ENCODE measurements at places on chromosomes 5 and 9.

GRCh38 chr9:133959966-133960567 lies 32.1 kb downstream of the VAV2 start:
- DNase-seq = peak; percentile 28

GRCh38 chr9:113536483-113537228 lies 73.1 kb downstream of the RGS3 start:
- DNase-seq = peak; percentile 68

GRCh38 chr9:70526902-70527301 lies 112.4 kb upstream of the KLF9 start:
- DNase-seq = no peak

- no peak for DNase-seq
These were observed 92.9 kb downstream of the DRD1 start for GRCh38 chr5:175351126-175351525.
